ENCODE measurements at places on chromosomes 2 and 18.

- DNase-seq = no peak
These were observed 182.1 kb downstream of the CYP26B1 start for GRCh38 chr2:71965530-71965929.

- no peak for DNase-seq
These were observed 1.8 kb downstream of the METTL5 start for GRCh38 chr2:169822785-169823392.

DNA sequence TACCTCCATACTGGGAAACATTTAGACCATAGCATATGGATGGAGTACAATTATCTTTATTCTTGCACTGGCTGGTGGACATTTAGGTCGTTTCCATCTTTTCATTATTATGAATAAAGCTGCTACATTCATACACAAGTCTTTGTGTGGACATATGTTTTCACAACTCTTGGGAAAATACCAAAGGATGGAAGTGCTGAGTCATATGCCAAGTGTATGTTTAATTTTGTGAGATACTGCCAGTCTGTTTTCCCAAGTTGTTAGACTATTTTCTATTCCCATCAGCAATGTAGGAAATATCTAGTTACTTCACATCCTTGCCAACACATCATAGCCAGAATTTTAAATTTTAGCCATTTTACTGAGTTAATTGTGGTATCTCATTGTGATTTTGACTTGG lies 91.5 kb downstream of the GALNT13 start:
- no peak for DNase-seq

GRCh38 chr18:77077401-77077800 lies 55.2 kb downstream of the MBP start:
- DNase-seq = no peak

GRCh38 chr18:993560-993959 lies 88.9 kb downstream of the ADCYAP1 start:
- DNase-seq = no peak

- DNase-seq = no peak
These were observed 38.7 kb downstream of the NYAP2 start for GRCh38 chr2:225438248-225438647.

GRCh38 chr18:25310045-25310444 lies 41.9 kb downstream of the ZNF521 start:
- DNase-seq = no peak

DNA sequence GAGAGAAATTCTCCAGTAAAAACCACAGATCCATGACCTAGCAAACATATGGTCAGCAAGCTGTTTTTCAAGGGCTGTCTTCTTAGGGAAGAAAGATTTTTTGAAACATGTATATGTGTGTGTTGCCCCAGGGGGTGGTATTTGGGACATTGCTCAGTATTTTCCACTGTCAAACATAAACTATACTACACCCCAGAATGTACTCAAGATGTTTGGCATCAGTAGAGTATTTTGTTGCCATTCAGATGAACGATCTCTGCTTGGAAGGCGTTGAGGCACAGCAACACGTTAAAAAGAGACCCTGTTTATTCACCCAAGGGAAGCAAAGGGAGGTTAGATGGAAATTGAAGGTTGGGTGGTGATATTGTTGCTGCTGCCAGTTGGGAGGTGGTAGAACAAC lies 30.0 kb downstream of the EEF1B2 start:
- no peak for DNase-seq

GRCh38 chr18:3358310-3358709 lies 91.7 kb upstream of the TGIF1 start:
- DNase-seq = no peak

- DNase-seq = no peak
These were observed 137.7 kb downstream of the ABCA12 start for GRCh38 chr2:215000721-215001120.

GRCh38 chr2:37849911-37850310 lies 75.2 kb upstream of the RMDN2 start:
- no peak for DNase-seq

- no peak for DNase-seq
These were observed 32.9 kb downstream of the RTP5 start for GRCh38 chr2:241902357-241902991.

DNA sequence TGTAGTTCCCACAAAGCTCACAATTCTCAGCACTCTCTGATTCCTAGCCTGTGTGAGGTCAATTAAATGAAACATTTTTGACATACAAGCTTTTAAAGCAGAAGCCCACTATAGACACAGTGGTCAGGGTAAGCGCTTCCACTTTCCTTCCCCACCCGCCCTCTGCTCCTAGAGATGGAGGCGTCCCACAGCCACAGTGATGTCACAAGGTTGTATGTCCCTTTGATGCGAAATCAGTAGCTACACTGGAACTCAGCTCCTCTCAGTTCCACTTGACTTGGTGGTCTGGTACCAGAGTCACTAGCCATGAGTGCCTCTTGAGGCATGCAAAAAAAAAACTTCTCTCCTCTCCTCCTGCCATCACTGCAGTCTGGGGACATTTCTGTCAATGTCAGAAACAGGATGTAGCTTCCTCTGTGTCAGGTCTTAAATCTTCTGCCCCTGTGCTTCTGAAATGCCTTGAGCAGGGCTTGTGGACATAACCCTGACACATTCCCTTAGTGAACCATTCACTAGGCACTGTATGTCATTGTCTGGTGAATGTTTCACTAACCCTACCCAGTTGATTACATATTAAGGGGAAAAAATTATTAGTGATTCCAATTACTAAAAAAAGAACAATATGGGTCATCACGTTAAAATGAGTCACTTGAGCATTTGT lies 7.8 kb downstream of the SULT1C4 start:
- DNase-seq = no peak

- DNase-seq = no peak
These were observed 39.5 kb upstream of the TACR1 start for GRCh38 chr2:75238670-75239330.

GRCh38 chr2:17762451-17762850 lies 8.5 kb downstream of the GEN1 start:
- DNase-seq = no peak

DNA sequence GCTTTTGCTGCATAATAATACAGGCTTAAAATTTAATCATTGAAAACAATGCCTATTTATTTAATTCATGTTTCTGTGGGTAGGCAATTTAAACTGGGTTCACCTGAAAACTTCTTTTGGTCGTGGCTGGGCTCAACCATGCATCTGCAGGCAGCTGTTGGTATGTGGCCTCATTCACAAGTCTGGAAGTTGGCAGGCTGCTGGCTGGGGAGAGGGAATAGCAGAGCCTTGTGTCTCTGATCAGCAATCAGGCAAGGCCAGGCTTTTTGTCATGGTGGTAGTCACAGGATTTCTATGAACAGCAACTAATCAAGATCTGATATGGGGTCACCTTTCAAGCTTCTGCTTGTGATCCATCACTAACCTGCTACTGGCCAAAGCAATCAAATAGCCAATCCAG lies 130.1 kb upstream of the KCNJ3 start:
- DNase-seq = no peak

DNA sequence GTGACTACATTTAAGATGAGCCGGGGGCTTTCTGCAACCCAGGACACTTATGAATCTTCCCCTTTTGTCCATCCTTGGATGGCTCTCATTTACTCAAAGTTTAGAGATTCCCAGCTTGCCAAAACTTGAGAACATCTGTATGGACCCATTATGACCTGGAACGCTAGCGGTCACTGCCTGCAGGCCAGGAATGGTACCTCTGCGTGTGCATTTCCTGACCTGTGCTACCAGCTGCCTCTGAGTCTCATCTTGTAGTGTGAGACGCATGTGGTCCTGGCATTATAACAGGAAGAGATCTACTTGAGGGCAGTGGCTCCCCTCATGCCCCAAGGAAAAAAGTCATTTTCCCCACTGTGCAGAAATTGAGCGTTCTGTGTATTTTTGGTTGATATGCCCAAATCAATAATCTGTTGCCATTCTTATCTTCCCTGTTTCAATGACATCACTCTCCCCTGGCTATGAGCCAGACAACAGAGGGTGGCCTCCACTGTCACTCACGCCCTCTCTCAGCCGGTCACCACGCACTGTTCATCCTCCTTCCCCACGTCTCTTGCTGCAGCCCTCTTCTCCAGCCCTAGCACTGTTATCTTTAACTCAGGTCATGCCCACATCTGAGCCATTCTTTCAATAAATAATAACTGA lies 28.5 kb upstream of the NPAS2 start:
- DNase-seq = no peak

GRCh38 chr2:155100261-155100660 lies 401.8 kb downstream of the KCNJ3 start:
- DNase-seq = no peak

DNA sequence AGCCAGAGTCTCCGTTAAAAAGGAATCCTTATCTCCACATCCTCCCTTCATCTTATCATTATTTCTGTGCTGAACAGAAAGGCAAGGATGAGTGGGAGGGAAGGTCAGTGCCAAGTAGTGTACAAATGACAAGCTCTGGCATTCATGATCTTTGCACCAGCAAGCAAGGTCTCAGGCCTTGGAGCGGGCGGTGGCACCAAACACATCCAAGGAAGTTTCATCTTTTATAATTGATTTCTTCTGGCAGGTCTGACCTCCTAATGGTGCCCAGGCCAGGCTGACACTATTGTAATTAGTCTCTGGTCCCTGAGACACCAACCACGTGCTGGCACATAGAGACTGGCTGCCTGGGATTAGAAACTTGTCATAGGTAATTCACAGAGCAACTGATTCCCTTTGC lies 336.6 kb downstream of the EN1 start:
- no peak for DNase-seq

DNA sequence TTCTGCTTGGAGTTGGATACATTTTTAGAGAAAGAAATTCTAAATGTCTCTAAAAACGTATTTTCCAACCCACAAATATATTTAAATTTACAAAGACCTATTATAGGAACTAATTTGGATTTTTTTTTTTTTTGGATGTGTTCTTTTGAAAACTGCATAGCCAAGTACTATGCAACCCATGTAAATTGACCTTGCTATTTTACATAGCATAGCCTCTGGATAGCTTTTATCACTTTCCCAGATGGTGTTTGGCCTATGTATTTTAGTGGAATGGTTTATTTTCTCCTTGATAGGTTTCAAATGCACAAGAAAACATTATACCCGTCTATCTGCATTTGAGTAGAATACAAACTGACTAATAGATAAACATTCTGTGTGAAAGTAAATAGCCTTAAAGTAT lies 130.0 kb downstream of the FIGN start:
- DNase-seq = no peak

DNA sequence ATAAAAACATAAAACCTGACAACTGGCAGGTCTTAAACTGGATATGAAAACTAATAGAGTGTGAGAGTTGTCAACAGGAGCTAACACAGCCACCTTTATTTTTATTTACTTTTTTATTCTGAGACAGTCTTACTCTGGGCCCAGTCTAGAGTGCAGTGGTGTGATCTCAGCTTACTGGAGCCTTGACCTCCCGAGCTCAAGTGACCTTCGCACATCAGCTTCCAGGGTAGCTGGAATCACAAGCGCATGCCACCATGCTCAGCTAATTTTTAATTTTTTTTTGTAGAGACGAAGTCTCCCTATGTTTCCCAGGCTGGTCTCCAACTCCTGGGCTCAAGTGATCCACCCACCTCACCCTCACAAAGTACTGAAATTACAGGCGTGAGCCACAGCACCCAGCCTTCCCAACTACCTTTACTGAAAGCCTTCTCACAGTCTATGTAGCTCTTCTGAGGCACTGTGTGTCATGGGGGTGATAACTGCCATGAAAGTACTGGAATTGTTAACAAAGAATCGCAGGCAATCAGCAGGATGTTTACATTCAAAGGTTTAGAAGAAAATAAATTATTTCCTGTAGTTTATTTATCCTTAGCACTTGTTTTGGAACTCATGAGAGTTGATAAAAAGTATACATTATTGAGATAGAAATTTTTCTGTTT lies 24.3 kb downstream of the GDF7 start:
- no peak for DNase-seq

GRCh38 chr2:198285216-198285615 lies 480.8 kb downstream of the PLCL1 start:
- no peak for DNase-seq

- DNase-seq = no peak
These were observed 104.9 kb downstream of the RIT2 start for GRCh38 chr18:43010611-43011010.

- no peak for DNase-seq
These were observed 134.4 kb downstream of the ACTR3 start for GRCh38 chr2:114024326-114024725.

DNA sequence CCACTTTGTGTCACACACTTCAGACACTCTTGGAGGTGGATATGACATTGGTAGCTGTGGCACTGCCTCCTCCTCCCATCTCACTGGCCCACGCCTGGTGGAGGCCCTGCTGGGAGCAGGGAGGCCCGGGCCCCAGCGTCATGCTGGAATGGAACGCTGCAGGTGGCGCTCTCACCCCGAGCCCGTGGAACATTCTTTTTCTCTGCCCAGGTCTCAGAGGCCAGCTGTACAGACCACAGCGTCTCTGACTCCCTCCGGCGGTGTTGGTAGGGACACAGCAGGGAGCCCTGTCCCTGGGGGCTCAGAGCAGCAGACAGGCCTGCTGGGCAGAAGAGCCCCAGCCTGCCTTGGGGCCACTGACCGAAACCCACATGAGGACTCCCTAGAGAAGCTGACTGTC lies 218.1 kb downstream of the TWIST2 start:
- DNase-seq = no peak

GRCh38 chr2:102780467-102780866 lies 18.6 kb downstream of the TMEM182 start:
- no peak for DNase-seq

DNA sequence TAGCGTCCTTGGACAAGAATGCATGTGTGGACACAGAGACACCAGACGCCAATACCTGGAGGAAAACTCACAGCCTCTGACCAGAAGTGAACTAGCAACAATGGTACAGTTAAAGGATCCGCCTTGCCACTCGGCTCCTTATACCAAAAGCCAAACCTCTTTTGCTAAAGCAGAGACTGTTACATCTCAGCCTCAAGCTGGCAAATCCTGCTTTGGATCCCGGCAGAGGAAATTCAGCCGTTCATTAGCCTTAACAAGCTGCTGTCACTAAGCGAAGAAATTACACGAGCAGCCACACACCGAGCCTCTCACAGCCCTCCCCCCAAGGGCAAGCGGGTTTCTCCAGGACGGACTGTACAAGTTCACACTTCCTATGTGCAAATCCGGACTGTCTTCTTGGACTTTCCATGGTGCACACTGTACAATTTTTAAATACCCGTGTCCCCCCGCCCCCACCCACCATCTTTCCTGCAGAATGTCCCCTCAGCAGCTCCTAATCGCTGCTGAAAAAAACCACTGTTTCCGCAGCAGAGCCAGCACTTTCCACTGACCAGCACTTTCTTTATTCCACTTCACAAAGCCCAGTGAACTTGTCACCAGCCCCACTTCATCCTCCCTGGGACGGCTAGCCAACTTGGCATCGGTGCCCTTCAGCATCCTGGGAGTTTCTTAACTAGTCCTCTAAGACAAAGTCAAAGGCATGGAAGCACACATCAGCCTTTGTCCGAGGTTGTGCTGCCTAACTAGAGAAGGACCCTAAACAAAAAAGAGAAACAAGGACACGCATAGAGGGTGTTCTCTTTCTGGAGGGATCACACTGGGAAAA lies 1.5 kb downstream of the KLF7 start:
- no peak for DNase-seq

GRCh38 chr2:209762563-209762962 lies 9.1 kb upstream of the UNC80 start:
- no peak for DNase-seq

- no peak for DNase-seq
These were observed 47.6 kb downstream of the ALPK2 start for GRCh38 chr18:58581265-58581664.
